GM12864 (cell line): ENCODE measurements at places on chromosomes 2 and 18.

DNA sequence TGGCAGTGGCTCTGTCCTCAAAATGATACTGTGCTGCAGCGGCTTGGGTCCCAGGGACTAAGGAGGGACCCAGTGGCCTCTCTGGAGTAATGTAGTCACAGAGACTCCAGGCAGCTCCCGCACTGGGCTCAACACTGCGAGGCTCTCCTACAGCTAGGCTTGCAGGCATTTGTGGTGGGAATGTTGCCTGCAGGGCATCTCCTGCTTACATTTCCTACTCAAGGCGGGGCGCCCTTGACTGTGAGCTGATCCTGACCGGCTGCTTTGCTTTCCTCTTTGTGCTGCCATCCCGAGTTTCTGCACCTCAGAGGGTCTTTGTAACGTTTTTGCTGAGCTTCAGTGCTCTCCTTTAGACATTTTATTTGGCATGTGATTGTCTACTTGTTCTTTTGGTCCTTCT lies 177.4 kb upstream of the FN1 start:
- DNase-seq: no peak

GRCh38 chr2:147149575-147150240 lies 695.1 kb upstream of the ACVR2A start:
- DNase-seq: no peak

DNA sequence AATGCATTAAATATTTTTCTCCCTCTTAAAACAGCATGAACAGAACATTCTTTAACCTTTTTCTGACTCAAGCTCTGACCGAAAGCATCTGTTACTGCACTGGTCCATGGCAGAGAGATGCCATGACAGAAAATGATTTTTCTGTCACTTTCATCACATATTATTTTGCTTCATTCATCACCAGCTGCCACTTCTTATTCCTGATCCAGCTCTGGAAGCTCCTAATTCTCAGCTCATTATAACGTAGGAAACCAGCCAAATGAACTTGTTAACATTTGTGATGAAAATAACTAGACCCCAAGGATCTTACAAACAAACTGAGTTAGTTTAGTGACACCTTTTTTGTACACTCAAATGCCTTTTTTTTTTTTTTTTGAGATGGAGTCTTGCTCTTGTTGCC lies 7.6 kb upstream of the CFLAR start:
- DNase-seq: no peak

GRCh38 chr2:24894750-24895149 lies 25.3 kb downstream of the ADCY3 start:
- DNase-seq: no peak

DNA sequence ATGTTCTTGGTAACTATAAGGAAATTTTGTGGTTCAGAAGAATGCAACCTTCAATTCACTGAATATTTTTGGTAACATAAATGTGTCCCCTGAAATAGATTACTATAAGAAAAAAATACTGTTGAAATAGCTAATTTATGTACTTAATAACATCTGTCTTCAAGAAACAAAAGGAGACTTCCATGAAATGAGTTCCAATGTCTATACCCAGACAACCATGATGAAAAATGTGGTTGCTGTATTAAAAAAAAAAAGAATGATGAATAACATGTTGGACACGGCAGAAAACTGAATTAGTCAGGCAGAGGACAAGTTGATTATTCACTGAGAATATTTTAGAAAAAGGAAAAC lies 98.5 kb downstream of the TACR1 start:
- no peak for DNase-seq

- DNase-seq: no peak
Measured at GRCh38 chr18:45014047-45014501, 333.4 kb downstream of the SETBP1 start.

DNA sequence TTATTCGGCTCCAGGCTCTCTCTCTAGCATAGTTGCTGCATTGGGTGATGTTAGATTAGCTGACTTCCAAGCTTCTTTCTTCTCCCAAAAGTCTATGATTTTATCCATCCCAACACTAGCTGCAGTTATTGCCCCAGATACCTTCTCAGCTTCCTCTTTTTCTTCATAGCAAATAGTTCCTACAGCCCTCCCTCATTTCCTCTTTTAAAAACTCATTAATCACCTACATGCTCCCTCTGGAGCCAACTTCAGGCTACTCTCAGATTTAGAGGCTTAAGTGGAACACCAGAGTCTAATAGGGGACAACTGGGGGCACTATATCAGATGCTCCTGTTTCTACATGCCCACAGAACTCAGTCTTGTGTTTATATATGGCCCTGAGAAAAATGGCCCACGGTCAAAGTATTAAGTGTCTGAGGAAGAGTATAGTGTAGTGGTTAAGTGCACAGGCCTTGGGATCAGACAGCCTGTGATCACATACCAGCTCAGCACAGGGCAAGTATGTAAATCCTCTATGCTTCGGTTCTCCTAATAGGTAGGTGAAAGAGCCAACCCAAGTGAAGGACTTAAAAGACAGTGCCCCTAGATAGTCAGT lies 241.9 kb upstream of the SLC14A2 start:
- DNase-seq: no peak
